ENCODE measurements at places on chromosomes 3 and 15.

DNA sequence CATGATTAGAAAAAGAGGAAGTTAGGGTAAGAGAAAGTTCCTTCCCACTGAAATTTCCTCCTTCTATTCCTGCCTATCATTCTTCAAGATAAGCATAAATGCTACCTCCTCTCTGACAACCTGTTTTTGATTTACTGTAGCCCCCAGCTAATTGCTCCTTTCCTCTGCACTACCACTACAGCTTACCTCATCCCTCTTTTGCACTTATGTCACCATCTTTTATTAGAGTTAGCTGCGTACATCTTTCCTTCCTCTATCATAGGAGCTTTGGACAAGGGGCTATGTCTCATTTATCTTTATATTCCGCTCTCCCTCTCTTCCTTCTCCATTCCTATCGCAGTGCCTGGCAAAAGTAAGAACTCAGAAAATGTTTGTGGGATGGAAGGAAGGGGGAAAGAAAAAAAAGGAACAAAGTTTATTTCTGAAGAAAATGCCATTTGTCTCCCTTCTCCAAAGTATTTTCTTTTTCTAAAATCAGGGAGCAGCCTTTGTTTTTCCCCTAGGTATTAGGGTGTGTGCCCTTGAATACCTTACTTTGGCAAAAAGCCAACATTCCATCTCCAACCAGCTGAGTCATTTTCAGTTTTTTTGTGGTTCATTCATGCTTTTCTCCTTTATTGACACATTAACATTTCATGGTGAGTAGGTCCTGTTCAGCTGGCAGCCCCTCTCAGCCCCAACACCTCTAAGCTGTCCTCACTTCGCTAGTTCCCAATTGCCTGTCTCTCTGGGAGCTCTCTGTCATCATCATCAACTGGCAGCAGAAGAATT lies 87.6 kb upstream of the SOX2 start:
- DNase-seq = no peak

DNA sequence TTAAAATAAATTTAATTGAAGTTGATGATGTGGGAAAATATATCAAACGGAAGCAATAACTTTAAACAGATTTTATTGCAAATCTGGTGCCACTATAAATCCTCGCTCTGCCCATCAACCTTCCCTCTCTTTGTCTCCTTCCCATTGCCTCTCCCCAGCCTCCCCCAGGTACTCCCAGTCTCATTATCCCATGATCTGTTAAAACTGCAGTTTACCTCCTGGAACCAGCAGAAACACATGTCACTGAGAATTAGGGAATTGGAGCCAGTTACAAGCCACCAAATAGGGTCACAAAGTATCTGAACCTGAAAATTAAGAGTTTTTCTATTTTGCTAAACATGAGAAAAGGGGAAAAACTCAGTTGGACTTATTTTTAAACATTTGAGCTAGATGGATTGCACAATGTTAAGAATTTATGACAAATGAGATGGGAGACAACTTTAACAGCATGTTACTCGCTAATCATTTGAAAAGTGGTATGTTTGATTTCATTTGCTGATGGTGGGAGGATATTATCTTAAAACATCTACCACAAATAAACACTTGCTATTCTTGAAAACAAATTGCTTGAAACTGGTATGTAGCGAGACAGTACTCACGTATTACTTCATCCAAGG lies 2.4 kb downstream of the PLCH1 start:
- DNase-seq = no peak

DNA sequence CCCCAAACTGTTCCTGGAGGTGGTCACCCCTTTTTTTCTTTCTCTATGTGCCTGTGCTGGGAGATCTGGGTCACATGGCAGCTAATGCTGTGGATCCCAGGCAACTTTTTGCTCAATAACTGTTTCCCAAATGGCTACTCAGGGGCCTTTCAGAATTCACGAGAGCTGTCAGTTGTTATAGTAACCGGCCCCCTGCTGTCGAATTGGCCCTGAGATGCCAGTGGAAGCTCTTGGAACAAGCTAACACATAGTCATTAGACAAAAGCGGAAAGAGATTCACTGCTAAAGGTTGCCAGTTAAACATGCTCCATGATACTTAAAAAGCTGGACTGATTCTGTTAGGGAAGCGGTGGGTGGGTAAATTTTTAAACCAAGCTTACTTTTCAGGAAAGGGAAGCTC lies 144.1 kb downstream of the FEZF2 start:
- DNase-seq = no peak

GRCh38 chr3:105622169-105622568 lies 246.6 kb downstream of the CBLB start:
- DNase-seq = no peak

DNA sequence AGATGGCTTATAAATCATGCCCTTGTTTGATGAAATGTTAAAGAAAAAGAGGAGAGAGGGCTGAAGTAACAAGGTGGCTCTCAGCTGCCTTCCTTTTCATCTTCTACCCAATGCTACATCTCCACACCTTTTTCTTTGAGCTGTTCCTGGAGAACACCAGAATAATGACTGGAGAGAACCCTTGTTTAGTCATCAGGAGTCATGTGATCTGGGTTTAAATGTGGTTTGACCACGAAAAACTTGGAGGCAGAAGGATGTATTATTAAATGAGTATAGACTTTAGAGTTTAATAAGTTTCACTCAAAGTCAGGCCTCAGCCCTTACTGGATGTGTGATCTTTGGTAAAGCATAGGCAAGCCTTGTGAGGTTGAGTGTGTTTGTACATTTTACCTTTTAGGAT lies 230.3 kb upstream of the TBL1XR1 start:
- DNase-seq = no peak

Data from stimulated activated CD8-positive, alpha-beta memory T cell treated with anti-CD3 and anti-CD28 coated beads, Interleukin-4, amount 100 ng/mL, for 4 hours (primary cell).